ENCODE measurements at places on chromosomes 3 and 15. TPM values are rescaled to one million over a fixed set of nuclear protein-coding genes. Genes with fewer than 3 reads are reported as not detected.

Gene PLA2G4F
- not detected for total RNA-seq

DNA sequence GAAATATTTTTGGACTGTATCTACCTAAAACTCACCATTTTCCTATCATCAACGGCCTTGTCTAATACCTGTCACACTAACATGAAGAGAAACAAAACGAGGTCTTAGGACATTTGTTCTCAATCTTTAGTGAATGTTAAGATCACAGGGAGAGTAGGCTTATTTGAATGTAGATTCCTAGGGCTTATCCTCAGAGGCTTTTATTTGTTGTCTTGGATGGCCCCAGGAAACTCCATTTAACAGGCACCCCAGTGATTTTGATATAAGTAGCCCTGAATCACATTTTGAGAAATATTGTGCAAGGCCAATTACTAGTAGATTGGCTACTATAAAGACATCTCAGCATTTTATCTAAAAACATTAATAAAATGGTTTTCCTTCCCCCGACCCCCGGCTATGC, 367.4 kb downstream of the GAP43 start:
- DNase-seq, result no peak

- DNase-seq, result no peak
Measured at GRCh38 chr15:68408971-68409370, 23.0 kb downstream of the ITGA11 start.

GRCh38 chr3:31561891-31562290, 29.2 kb downstream of the STT3B start:
- no peak for DNase-seq

DNA sequence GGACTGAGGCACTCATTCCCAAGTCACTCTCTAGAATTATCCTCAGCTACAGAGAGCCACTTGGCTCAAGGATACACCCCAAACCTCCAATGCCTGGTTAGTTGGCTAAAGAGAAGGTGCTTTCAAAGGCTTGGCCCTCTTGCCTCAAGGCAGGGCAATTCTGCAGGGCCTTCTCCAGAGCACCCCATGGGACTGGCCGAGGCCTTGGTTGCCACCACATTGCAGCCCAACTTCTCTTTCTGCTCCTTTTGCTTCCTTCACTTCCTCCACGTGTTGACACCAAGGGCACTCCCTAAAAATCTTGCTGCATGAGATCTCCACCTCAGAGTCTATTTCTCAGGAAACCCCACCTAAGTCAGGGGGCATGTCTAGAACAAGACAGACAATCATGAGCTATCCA, 36.7 kb downstream of the MEGF11 start:
- DNase-seq, result no peak

Gene EPHA6
- total RNA-seq, result not detected

Gene GAP43
- not detected for total RNA-seq

DNA sequence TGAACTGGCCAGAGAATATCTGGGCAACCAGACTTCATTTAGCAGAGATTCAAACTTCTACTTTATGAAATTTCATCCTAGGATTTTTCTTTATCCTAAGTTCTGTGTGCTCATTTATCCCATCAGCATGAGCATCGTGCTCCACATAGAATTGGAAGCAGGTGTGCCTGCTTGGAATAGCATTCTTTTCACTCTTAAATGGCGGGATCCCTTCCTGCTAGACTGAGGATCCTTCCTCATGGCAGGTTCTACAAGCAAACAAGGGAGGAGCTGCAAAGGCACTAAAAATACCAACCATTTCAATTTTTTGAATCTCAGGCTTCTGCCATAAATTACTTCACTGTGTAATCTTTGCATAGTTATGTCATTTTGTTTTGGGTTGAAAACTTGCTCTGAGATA, 74.6 kb upstream of the FLNB start:
- DNase-seq, result no peak

GRCh38 chr3:47485812-47486211, 10.1 kb upstream of the SCAP start:
- no peak for DNase-seq

Gene TF
- total RNA-seq, result 0.05 TPM

Gene ERICH6
- 0.60 TPM for total RNA-seq

Gene PRSS50
- total RNA-seq, result not detected

DNA sequence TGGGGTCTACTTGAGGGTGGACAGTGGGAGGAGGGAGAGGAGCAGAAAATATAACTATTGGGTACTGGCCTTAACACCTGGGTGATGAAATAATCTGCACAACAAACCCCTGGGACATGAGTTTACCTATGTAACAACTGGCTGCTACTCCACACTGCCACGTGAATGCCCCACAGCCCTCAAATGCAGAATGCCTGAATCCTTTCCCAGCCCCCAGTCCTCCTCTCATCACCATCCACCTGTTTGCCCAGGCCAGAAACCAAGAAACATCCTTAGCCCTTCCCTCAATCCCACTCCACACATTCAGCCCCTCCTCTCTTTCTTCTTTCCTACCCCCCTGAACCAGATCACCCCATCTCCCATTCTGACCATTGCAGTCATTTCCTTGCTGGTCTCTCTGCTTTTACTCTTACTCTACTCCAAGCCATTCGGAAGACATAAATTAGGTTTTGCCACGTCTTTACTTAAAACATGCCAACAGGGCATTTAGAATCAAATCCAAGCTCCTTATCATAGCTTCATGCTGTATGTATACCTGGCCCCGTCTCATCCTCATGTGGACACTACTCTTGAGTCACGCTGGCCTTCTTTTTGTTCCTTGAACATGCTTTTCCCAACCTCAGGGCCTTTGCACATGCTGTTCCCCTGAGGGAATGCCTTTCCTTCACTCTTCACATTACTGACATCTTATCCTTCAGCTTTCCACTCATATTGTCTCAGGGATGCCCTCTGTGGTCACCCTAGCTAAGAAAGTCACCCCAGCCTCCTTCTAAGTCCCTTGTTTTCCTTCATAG, 137.5 kb upstream of the ABHD17C start:
- DNase-seq, result no peak

Gene MORC1
- total RNA-seq, result not detected

GRCh38 chr3:184677344-184678316, 34.2 kb downstream of the MAGEF1 start:
- DNase-seq, result no peak

- DNase-seq, result no peak
Measured at GRCh38 chr3:13137941-13138832, 65.0 kb upstream of the IQSEC1 start.

All from activated CD8-positive, alpha-beta T cell treated with anti-CD3 and anti-CD28 coated beads, Interleukin-2, amount 10 ng/mL, durations not matched to agents 7 days and 5 days (primary cell).